HCEC 1CT (cell line): ENCODE measurements at places on chromosomes 12 and 14.

GRCh38 chr12:65891219-65891618 is 66.9 kb downstream of the HMGA2 start:
- peak; percentile 65 for DNase-seq

DNA sequence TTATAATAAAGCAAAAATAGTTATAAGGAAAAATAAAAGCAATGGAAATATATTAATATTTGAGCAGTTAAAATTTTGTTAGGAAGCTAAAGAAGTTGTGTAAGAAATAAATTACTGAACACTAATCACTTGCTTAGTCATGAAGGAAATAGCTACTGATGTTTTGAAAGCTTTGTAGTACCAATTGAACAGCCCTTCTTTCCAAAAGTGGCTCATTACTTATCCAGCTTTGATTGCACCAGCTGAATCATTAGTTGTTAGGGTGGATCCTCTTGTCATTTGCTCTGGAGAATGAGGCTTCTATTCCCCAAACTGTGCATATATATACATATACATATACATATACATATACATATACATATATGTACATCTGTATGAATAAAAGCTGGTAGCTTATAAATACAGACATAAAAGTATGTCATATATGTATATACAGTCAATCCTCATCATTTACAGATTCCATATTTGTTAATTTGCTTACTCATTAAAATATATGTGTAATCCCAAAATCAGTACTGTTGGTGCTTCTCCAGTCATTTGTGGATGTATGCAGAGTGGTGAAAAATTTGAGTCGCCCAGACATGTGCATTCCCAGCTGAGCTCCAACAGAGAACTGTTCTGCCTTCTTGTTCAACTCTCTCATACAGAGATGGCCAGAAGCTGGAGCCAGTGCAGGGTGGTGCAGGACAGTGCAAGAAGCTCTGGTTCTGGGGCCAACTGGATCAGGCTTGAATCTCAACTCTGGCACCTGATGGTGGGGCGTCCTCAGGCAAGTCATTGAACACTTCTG is 214.1 kb downstream of the RPAP3 start:
- no peak for DNase-seq

DNA sequence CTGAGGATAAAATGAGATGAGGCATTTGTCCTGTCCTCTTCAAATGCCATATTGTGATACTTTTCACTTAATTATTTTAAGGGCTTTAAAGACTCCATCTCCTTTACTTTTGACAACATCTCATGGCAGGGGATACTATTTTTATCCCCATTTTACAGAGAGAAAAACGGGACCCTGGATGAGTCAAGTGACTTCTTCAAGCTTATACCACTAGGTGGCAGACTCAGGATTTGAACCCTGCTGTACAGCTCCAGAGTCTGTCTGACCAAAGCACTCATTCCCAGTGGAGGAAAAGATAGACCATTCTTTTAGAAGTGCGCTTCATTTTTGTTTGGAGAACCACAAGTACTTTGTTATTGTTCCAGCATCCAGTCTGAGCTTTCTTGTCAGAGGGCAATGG is 1.7 kb upstream of the SMOC1 start:
- DNase-seq: peak; percentile 71

DNA sequence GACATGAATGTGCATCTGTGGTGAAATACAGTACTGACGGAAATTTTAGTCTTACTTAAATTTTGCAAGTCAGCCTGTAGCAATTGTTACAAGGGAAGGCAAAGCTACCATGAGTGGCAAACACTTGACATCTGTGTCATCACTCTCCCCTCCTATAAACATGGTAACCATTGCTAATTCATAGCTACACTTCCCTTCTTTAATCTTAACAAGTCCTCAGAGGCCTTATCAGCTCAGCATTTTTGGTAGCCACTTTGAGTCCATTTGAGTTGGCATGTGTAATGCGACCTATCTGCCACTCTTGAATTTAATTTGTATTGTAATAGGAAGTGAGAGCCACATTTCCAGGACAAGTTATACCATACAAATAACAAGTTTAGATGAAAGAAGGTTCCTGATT is 218.1 kb downstream of the RMST start:
- no peak for DNase-seq

GRCh38 chr14:36070720-36071043 is 105.8 kb downstream of the PTCSC3 start:
- no peak for DNase-seq

DNA sequence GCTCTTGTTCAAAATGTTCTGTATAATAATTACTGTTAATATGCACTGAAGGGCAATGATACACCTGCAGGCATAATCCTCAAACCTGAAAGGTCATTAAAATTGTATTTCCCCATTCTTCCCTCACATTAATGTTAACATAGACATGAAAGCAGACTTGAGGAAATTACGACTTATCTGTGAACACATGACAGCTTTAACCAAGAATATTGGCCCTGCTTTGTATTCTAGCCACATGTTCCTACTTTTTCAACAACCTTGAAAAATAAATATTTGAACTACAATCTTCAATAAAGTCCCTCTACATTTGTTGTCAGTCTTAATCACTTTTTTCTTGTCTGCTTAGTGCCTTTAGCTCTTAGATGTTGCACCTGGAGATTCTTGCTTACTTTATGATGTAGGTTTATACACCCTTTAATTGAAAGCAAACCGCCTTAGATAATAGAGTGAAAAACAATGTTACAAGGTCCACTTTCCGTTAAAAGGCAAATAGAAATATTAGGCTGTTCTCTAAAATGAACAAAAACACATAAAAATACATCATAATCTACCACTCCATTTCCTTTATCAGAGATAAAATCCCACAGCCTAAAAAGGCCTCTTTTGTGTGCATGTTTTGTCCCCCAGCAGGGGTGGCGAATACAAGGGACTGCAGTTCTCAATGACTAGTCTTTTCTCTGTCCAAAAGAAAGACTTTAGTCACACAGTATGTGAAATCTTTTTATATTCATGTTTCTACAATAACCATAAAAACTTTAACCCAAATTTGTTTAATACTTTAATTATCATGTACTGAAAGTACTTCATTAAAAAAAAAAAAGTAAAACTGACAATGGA is 55.9 kb downstream of the ZFC3H1 start:
- no peak for DNase-seq

DNA sequence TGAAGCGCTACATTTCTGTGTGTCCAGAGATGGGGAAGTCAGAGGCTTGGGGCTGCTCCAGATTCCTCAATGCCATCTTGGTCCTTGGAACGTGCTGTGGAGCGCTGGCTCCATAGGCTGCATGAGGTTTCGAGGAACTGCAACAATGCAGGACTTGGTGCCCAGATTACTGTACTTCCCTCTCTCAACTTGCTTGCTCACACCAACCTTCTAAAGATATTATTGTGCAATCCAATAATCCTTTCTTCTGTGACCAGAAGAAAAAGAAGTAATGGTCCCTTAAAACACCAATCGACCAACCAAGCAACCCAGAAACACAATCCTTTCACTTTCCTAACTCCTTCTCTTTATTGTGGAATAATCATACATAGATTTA is 3.7 kb downstream of the PRICKLE1 start:
- DNase-seq: no peak

- DNase-seq: no peak
Observed at GRCh38 chr14:87686746-87687145, 306.2 kb downstream of the GALC start.

- DNase-seq: peak; percentile 86
Observed at GRCh38 chr12:6195665-6196535, 4.3 kb upstream of the CD9 start.

DNA sequence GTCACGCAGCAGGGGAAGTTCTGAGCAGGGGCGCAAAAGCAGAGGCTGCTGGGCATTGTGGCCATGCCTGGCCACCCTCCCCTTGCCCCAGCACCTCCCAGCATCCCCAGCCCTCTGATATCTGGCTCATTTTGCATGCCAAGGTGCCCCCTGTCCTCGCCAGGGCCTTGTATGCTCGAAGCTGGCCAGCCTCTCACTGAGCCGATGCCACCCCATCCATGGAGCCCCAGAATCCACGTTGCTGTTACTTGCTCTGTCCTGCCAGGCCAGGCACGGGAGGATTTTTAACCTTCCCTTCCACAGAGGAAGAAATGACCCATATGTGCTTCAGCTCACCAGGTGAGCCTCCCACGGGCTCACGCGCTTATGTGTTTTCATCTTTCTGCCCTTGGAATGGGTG is 413.4 kb downstream of the BCL11B start:
- DNase-seq: no peak

- no peak for DNase-seq
Observed at GRCh38 chr14:39034481-39035296, 68.3 kb downstream of the SEC23A start.

DNA sequence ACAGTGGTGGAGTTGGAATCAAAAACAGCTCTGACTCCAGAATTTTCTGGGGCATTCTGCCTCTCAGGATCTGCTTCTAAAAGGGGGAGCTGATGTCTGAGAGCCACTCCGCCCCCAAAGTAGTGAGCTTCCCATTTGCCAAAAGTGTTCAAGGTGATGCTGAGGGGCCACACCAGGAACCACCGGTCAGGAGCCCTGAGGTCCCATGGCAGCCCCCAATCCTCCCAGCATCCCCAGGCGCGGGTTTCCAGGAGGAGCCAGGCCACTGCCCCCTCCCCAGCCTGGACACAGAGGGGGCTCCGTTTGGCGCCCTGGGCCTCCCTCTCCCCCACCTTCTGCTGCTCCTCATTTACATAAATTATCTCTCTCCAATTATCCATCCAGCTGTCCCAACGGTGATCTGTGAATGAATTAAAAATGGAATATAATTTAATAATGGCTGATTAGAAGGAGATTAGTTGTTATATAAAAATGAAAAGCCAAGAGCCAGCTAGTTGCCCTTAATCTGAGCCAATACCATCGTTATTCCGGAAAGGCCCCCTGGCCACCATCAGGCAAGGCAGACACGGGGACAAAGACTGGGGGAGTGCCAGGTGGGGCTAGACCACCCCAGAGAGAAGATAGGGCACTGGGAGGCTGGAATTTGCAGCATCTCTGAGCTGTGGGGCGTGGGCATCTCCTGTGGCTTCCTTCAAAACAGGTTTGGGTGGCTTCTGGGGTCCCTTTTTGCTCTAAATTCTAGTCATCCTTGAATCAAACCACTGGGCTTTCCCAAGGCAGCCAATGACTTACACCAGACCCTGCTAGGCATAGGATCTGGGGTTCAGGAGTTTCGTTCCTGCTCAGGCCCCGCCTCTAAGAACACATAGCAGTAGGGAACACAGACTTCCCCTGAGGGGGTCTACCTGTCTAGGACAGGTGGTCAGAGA is 19.7 kb upstream of the VSX2 start:
- DNase-seq: no peak

- DNase-seq: no peak
Observed at GRCh38 chr12:132453361-132454192, 36.4 kb upstream of the FBRSL1 start.

DNA sequence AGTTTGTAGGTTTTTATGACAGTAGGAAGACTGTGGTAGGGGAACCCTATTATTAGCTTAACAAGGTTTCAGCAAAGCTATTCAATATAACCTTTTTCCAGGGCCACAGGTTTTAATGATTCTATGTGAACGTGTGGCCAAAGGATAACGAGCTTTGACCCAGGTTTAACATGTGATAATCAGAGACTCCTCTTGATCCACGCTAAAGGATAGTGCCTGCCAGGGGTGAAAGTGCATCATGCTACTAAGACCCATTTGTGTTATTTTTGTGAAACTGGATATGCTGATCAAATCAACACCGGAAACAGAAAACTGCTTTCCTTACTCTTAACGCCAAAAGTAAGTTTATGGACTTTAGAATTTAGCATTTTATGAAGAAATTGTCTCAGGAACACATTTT is 909 bp upstream of the TAOK3 start:
- no peak for DNase-seq

DNA sequence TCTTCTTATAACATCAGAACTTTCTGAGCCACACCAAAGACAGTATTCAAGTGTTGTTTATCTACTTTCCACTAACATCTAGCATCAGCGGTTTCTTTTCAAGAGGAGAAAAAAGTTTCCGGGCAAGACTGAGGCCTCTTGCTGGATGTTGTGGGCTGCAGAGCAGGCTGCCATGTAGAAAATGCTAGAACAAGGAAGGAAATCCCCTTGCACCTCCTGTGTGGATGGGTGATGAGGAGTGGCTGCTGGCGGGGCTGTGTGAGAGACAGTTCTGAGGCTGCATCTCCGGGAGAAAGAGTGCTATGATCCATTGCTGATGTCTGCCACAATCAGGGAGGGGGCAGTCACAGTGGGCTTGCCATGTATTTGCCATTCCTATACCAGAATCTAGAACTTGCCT is 37.8 kb upstream of the PPP1CC start:
- DNase-seq: no peak

GRCh38 chr14:80535171-80535570 is 323.9 kb upstream of the DIO2 start:
- DNase-seq: no peak

- peak; percentile 60 for DNase-seq
Observed at GRCh38 chr14:55752580-55753390, 172.8 kb downstream of the KTN1 start.

- DNase-seq: no peak
Observed at GRCh38 chr14:92475451-92476187, 38.0 kb upstream of the RIN3 start.

DNA sequence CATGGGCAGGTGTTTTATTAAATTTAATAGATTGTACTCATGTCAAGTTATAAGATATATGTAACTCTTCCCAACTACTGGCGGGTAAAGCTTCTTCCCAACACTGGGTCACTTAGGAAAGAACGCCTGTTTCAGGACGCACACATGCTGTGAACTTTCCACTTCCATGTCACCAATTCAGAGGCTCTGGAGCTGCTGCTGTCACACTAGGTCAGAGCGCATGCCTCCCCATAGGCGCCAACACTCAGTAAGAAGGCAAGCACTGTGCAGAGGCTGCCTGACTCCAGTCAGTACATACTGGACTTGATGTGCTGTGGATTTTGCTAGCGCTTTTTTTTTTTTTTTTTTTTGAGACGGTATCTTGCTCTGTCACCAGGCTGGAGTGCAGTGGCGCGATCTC is 17.2 kb downstream of the SLC15A4 start:
- no peak for DNase-seq

DNA sequence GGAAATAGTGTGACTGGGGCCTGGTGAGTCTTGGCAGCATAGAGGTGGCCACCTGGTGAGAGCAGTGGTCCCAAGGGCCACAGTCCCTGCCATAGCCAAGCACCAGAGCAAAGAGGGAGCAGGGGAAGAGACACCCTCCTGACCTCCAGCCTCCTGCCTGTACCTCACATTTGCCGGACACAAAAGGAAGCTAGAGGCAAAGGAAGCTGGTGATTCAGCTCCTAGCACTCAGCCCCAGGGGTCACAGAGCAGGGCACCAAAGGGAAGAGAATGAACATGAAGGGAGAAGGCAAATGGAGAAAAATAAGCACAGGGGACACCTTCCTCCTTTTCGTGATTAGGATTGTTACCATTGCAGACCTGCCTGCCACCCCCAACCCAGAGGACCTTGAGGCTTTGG is 216.8 kb downstream of the ZFP36L1 start:
- DNase-seq: peak; percentile 62

DNA sequence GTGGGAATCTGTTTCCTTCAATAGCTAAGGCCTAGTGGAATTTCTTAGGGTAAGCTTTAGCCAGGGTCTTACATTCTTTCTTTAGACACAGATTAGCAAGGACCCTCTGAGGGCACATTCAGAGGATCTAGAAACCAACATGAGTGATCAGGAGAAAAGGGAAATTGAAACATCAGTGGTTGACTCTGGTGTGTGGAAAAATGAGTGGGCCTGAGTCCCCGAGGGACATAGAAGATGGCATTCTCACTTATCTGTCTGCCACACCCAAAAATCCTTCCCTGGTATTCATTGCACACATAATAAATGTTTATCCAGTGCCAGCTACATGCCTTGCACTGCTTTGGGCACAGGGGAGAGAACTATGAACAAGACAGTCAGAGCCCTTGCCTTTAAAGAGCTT is 82.9 kb downstream of the SSPN start:
- no peak for DNase-seq
